NCI-H526 treated with DMSO at 0.1 percent for 48 hours (cell line): ENCODE measurements at places on chromosomes 5 and 9.
A peak's percentile ranks its signal among the peaks of the same experiment; 100 is the strongest.

GRCh38 chr5:39264528-39264927, 45.2 kb upstream of the FYB1 start:
- DNase-seq = no peak

DNA sequence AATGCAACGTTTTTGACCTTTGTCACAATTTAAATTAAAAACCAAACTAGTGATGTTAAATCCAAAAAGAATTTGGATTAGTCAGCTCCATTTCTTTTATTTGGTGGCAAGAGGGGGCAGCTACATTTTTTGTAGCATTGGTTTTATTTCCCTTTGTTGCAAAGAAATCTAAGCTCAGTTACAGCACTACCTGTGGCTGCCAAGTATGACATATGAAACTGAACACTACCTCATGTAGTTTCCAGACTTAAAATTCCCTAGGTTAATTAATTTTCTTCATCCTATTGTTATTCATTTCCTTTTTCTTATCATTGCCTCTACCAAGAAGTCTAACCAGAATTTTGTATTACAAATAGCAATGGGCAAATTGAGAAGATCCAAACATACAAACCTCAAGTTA, 393.5 kb downstream of the BRINP1 start:
- DNase-seq = no peak

GRCh38 chr9:14838701-14839100, 71.5 kb downstream of the FREM1 start:
- DNase-seq = no peak

- no peak for DNase-seq
These were observed 128.8 kb downstream of the FSTL4 start for GRCh38 chr5:133483406-133484090.

GRCh38 chr5:109354761-109355160, 55.0 kb downstream of the PJA2 start:
- DNase-seq = no peak

DNA sequence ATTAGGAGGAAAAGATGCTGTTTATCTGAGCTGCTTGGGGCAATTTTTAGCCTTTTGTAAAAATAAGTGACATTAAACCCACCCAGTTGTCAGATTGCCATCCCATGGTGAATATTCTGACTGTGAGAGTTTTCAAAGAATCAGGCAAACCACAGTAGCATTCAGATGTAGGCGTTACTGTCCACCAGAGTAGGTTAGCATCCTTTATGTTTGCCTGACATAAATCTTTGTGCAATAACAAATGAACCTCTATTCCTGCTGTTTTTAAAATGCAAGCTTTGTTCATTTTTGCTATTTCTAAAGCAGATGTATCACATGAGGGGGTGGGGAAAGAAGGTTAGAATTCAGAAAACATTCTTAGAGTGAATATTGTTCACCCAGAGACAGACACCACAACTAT, 427.8 kb downstream of the CDH9 start:
- DNase-seq = no peak

GRCh38 chr5:73625944-73626811, at the start of gene ARHGEF28:
Gene ARHGEF28, plus strand, starts transcription at chr5:73626196. Its CDS starts 58,656 bp downstream, at chr5:73684852.
- peak; percentile 22 for DNase-seq

DNA sequence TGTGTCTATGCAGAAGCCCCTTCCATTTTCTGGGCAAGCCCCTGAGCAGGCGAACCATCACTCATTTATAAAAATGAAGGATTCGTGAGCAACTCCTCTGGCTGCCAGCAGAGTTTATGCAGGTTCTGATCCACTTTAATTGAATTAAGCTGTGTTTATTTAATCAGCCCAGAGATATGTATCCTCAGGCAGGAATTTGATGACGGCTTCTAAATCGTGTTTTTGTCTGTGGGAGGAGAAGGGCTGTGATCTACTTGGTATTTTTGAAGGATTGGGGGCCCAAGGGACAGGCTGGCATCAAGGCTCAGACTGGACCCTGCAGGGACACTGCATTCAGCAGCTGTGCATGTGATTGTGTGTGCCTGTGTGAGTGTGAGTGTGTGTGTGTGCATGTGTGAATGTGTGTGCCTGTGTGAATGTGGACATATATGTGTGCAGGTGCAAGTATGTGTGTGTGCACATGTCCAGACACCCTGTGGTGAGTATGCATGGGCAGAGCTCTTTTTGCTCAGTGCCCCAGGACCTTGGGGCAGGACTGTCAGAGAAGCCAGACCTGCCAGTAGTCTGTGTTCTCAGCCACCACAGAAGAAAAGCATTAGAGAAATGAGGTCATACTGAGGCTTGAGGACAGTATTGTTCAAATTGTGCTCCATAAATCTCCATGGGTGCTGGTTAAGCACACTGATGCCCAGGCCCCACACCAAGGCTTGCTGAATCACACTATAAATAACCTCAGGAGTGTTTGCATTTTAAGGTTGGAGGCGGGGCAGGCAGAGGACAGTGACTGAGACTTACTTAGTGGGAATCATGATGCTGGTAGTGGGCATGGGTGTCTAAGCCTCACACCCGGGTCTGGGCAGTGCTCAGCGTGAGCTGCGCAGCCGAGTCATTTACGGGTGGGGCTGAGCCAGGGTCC, 164.0 kb downstream of the CARTPT start:
- DNase-seq = no peak

DNA sequence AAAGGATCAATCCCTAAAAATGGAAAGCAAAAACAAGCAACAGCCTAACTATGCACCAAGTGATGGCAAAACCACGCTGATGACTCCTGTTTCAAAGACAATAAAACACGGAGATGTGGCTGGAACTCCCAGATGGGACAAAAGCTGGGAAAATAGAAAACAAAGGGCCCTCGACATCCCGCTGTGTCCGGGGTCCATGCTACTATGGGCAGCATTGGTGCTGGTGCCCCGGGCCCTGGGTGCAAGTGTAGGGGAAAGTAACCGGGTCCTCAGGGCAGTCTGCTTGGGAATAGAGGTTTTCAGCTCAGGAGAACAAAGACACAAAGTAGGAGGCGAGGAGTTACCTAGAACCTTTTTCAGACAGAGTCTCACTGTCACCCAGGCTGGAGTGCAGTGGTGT, 46.1 kb downstream of the MRPL36 start:
- DNase-seq = no peak
